ENCODE measurements at places on chromosomes 4 and X.
A peak's percentile ranks its signal among the peaks of the same experiment; 100 is the strongest.

- no peak for DNase-seq
These were observed 12.3 kb downstream of the TBCK start for GRCh38 chr4:106303548-106304281.

DNA sequence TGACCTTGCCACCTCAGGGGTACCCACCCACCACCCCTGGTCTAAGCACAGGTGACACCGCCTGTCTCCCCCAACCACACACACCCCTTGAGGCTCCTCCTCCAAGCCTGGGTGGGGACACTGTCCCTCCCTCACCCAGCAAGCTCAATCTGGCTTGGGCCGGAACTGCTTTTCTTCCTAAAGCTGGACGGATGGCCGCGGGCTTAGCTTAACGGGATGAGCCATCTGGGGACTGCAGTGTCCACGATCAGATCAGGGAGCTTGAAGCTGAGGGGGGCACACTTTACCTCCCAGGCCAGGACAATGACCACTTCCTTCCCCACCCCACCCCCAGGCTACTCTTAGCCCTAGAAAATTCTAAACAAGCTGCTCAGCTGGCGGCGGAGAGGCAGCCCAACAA lies 1.0 kb upstream of the SLC6A8 start:
- DNase-seq = no peak

DNA sequence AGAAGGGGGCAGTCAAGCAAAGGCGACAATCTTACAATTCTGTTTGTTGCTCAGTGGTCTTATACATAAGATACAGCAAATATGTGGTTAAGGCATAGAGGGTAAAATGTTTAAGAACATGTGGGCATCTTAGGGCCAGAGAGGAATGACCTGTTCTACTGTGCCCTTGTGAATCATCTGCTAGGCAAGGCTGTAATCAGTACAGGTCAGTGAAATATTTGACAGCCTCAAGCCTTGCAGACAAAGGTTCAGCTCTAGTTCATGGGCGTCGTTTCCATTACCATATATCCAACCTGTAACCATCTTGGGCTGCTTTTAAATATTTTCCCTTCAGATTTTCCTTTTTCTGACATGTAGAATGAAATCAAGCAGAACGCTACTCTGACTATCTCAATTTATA lies 37.3 kb downstream of the AGA start:
- no peak for DNase-seq

DNA sequence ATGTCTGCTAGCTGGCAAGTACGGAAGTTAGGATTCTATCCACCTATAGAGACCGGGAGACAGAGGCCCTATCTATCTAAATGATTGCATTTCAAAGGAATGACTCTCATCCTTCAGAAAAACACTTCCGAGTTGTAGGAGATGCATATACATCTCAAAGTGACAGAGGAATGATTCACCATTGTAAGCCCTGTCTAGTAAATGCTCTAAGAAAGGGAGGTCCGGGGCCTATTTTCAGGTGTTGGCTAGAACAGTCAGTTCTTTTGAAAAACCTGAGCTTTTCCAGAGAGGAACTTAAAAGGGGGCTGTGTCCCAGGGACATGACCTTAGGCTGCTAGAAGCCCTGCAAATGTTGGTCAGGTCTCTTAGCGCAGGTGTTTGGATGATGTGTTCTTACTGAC lies 262.9 kb upstream of the IL1RAPL1 start:
- DNase-seq = no peak

DNA sequence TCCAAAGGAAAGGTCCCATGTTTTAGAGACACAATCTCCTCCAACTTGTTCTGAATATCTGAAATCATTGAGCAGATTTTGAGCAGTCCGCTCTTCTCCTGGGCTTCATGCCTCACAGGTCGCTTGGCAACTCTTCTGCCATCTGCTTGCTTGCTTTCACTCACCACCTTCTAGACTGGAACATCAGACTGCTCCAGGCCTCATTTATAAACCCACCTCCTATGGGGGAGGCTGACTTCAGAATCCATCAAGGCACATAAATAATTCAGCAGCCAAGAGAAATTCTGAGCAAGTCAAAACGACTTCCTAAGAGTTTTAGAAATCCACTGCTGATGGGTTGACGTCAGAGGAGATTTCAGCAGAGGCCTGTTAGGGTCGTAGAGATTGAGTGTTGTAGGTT lies 64.1 kb downstream of the FAM184B start:
- no peak for DNase-seq

DNA sequence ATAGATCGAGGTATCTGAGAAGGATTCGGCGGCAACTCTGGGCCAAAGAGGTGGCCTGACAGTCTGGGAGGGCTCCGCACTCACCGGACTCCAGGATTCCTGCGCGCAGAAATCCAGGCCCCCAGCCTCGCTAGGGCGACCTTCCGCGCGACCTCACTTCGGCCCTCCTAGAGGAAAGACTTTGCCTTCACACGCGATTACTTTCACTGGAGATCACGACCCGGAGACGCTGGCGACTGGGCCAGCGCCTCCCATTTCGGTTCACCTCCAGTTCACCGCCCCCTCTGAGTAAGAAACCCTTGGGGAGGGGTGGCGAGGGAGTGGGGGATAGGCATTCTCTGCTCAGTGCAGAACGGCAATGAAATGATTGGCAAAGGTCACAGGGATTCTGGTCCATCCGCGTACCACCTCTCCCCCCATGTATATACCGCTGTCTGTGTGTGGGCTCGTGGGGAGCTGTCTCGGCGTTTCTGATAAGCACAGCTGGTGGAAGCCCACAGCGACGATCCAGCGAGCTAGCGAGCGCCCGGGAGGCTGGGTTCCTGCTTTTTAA lies 2.5 kb downstream of the POU3F4 start:
- DNase-seq = no peak

- DNase-seq = no peak
These were observed 81.9 kb downstream of the REPS2 start for GRCh38 chrX:17028356-17028755.

- no peak for DNase-seq
These were observed 65.3 kb downstream of the CASP3 start for GRCh38 chr4:184583738-184584502.

DNA sequence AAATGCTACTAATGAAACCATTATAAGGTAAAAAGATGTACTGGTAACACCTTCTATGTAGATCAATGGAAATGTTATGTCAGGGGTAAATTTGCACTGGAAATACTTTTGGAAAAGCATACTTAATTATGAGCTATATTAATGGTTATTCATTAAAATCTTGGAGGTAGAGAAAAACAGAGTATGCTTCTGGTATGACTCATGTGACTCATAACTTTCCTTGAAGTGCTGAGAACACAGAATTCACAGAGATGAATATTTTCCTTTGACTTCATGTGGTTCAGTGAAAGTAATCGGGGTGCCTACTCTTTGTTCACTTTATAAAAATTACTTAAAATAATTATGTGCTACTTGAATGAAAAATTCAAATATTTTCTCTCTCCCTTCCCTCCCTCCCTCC lies 254.2 kb downstream of the KCTD8 start:
- no peak for DNase-seq

DNA sequence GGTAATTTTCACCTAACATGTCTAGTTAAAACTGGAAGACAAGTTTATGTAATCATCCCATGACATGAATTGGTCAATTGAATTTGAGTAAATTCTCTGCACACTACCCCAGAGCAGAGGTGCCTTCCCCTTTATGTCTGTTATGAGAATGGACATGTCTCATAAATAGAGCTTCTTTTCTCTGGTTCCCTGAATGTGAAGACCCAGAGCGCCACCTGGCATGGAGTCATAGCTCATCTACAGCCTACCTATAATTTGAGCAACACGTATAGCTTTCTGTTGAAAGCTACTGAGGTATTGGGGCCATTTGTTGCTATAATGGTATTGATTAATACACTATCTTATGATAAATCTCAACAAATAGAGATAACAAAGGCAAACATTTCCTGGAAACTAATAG lies 626.5 kb upstream of the GALNTL6 start:
- DNase-seq = no peak

DNA sequence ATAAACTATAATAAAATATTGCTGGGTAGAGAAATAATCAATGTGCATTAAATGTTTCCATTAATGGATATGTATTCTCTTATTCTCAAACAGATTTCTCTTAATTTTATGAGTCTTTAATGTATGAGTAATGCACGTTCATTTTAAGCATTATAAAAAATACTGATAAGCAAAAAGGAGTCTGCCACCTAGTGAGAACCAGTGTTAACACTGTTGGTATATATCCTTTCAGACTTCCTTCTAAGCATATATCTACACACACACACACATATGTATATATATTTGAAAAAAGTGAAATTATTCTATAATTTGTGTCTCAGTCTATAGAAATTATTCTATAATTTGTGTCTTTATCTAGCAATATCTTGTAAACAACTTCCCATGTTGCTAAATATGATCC lies 49.9 kb upstream of the MTMR1 start:
- DNase-seq = no peak

- no peak for DNase-seq
These were observed 425.6 kb downstream of the SMARCA1 start for GRCh38 chrX:129097668-129098067.

DNA sequence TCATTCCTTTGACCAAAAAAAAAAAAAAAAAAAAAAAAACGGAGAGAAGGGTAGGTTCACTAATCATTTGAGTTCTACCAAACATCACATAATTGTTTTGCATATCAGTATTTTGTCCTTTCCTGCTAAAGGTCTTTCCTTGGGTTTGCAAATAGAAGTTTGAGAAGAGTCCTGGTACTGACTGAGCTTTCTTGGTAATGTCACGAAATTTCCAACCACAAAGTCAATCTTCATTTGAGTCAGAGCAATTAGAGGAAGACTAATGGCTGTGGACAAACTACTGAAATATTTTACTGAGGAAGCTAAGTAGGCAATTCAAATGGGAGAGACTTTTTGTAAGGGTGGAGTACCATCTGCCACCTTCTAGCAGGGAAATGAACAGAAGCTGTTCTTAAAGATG lies 21.7 kb upstream of the CD40LG start:
- peak; percentile 82 for DNase-seq

GRCh38 chr4:83660578-83660977 lies 124.7 kb downstream of the GPAT3 start:
- no peak for DNase-seq

- DNase-seq = no peak
These were observed 218.6 kb upstream of the GK2 start for GRCh38 chr4:79626611-79627010.
